ENCODE measurements at places on chromosomes 6 and 20. TPM values are rescaled to one million over a fixed set of nuclear protein-coding genes. Genes with fewer than 3 reads are reported as not detected.

Gene ARHGAP18
- 24.4 TPM for total RNA-seq

Gene GLP1R
- total RNA-seq, result not detected

GRCh38 chr20:62243906-62244515 is 5.7 kb downstream of the OSBPL2 start:
- DNase-seq, result no peak

DNA sequence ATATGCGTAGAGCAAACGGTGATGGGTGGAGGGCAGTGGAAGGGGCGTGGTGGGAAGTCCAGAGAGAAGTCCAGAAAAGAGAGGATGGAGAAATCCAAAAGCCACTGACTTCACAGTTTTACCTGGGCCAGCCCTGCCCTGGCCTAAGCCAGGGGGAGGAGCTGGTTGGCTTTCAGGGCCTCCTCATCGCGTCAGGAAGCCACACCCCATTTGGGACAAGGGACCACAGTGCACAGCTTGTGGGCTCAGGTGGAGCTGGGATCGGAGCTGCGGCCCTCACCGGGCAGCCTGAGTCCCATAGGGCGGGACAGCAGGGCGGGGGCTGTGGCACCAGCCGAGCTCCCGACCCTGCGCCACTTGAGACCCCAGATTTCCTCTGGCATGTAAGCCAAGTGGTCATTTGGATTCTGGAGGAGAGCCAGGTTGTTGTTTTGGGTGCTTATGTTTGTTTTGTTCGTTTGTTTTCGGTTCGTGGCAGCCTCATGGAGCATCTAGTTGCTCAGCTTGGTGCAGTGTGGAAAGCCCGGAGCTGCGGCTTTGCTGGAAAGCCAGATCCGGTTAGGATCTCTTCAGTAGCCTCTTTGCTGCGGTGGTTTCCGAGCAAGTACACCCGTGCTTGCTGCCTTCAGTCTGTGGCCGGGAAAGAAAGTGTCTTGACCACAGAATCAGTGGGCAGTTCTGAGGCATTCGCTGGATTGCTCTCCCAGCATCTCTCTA is 42.2 kb downstream of the RIOK1 start:
- no peak for DNase-seq

- no peak for DNase-seq
Observed at GRCh38 chr6:26155061-26155930, 68.1 kb downstream of the HFE start.

Gene CBLN4
- 0.32 TPM for total RNA-seq

- DNase-seq, result no peak
Observed at GRCh38 chr6:79613912-79614311, 17.2 kb upstream of the SH3BGRL2 start.

DNA sequence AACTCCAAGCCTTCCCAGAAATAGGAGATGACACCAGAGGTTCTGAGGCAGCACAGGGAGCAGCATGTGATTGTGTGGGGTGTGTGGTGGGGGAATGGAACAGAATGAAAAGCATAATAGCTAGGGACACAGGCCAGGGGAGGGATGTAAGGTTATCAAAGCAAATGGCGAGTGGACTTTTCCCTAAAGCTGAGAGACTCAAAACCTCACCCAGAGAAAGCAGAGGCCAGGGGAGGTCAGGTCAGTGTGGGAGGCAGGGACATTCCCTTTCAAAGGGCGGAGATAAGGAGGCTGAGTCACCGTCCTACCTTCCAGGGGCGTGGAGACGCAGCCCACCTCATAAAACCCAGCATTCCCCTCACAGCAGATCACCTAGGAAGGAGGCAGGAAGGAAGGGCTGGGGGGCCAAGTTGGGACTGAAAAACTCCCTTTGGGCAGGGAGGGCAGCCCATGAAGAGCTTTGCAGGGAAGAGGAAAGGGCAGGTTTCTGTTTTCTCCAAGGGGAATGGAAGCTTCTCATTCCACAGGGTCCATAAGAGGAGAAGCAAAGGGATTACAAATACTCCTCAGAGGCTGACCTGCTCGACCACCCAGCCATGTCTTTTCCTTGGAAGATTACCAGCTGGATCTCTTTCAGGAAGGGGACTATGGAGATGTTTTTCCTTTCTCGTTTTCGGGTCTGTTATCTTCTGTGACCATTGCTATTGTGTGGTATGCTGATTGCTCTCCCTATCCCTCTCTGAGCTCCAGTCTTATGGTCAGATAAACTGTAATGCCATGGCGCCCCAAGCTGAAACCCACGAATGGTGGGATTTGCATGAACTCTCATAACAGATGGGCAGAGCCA is 9.6 kb upstream of the LY6G5C start:
- no peak for DNase-seq

Gene C6orf163
- 3.1 TPM for total RNA-seq

DNA sequence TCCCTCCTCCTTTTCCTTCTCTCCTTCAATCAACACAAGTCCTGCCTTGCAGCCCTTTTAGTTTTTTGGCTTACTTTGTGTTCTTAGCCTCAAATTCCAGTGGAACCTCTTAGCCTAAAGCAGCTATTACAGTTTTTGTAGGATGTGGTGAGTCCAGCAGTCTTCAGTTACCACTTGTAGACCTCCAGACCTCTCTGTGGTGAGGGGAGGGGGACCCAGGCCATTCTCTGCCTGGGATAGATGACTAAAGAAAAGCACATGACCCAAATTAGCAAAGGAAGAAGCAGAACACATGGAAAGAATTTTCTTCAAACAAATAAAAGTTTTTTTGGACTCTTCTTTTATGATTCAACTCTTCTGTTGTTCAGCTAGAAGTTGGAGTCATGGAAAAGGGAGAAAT is 246.5 kb downstream of the HAO1 start:
- DNase-seq, result no peak

Gene LINC00237
- total RNA-seq, result not detected

DNA sequence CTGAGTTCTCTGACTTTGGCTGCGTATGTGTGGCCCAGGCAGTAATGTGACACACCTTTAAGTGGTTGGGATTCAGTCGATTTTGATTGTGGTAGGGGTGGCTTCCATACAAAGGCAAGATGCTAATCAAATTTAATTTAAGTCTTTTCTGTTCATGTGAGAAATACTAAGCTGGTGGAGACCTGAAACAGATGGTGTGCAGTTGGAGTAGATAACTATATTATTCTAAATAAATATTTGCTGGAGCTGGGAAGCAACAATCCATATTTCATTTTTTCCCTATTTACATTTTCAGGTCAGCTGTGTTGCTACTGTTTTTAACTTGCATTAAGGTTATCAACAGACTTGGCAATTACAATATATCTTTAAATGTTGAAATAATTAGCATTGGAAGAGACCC is 67.4 kb upstream of the C20orf144 start:
- no peak for DNase-seq

DNA sequence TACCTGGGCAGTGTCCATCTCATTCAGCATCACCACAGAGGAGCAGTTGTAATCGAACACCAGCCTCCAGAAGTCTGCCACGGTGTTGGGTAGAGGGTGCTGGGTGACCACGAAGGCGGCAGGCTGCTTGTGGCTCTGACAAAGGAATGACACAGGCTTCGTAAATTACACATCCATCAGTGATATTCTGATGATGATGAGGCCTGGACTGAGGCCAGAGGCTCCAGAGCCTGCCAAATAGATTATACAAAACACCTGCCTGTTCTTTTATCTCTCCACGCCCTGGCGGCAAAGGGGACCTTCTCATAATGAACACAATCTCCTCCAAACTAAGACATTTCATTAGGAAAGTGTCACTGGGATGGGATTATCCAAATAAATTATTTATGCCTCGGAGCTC is 480.2 kb upstream of the CHD6 start:
- no peak for DNase-seq

Gene ANKRD66
- not detected for total RNA-seq

DNA sequence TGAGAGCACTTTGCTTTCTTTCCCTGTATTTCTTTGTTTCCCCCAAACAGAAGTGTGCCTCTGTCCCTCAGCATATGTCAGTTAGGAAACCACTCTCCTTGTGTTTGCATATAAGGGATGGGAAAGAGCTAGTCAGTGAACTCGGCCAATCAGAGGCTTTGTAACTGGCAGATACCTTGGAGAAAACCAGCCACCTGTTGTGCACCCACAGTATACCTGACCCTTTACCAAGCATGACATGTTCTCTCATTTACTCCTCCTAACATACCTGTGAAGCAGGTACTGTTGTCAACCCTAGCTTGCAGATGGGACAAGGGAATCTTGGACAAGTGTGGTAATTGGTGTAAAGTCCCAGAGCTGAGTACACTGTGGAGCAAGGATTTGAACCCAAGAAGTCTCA is 96.1 kb upstream of the FAM8A1 start:
- DNase-seq, result no peak

DNA sequence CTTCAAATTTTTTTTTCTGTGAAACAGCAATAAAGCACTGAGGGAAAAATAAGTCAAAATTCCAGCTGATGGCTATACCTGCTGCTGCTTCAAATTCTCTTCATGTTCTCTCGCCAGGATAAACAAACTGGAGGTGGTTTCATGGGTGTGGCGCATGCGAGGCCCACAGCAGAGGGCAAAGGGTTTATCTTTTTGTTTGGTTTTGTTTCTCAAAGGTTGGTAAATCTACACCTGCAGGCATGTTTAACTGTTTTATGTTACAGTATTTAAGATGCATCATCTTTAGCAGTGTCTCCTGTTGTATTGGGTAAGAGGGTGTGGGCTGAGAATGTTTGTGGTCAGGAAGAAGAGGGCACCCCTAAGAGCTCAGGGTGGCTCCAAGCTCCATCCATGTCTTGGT is 342.2 kb downstream of the CDH26 start:
- DNase-seq, result no peak

- DNase-seq, result no peak
Observed at GRCh38 chr6:3870528-3870925, 21.4 kb downstream of the FAM50B start.

GRCh38 chr6:55941702-55942101 is 66.3 kb upstream of the BMP5 start:
- DNase-seq, result no peak

Gene TSBP1
- total RNA-seq, result not detected

Gene MATN4
- total RNA-seq, result not detected

DNA sequence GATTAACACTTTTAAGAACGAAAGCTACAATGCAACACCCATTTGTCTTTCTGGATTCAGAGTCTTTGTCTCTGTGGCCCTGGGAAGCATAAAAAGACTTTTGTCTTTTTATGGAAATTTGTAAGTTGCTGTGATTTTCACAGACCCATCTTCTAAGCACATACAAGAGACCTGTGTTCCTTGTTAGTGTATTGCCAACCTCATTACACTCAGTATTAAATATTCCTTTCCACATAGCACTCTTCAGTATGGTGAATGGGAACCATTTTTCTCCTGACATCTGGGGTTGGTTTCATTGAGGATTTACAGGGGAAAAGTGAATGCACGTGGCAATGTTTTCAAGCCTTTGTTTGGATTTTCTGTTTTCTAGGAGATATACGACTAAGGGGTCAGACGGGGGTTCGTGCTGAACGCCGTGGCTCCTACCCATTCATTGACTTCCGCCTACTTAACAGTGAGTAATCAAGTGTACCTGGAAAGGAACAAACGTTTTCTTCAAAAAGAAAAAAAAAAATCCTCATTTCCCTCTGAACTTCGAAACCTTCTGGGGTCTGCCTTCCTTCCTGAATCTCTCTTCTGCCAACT is 141.7 kb downstream of the MTFR2 start:
- DNase-seq, result no peak

GRCh38 chr6:145929037-145929633 is 35.0 kb downstream of the SHPRH start:
- DNase-seq, result no peak

GRCh38 chr20:60255866-60256265 is 297.6 kb downstream of the CDH26 start:
- peak; percentile 24 for DNase-seq

GRCh38 chr20:22241609-22242008 is 342.8 kb downstream of the FOXA2 start:
- DNase-seq, result no peak

DNA sequence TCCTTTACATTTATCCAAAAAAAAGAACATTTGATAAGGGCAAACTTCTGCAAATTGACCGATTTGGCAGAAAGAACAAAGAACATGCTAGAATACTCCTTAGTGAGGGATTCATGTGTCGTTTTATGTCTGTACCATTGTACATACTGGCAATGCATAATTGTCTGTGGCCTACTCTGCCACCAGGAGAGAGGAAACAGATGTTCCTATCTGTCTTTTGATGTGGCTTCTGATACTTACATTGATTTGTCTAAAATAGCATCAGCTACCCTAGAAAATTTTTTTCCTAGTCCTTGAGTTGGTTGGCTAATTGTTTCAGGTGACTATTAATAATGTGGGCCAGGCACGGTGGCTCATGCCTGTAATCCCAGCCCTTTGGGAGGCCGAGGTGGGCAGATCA is 654.1 kb downstream of the KIF16B start:
- no peak for DNase-seq

DNA sequence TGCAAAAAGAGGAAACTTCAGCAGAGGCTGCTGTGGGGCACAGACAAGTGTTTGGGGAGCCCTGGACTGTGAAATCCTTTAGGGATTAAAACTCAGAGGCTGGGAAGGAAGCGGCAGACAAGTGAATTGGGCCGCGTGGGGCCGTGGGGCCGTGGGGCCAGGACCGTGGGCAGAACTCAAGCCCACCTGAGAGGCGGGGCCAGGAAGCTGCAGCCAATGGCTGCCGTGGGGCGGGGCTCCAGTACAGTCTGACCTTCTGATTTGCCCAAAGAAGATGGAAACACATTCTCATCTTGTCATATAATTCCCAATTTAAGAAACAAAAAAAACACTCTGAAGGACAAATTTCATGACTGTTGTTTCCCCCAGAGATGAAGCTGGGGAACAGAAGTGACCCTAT is 55.4 kb downstream of the ANKRD60 start:
- no peak for DNase-seq

Gene SNRNP48
- 8.4 TPM for total RNA-seq

DNA sequence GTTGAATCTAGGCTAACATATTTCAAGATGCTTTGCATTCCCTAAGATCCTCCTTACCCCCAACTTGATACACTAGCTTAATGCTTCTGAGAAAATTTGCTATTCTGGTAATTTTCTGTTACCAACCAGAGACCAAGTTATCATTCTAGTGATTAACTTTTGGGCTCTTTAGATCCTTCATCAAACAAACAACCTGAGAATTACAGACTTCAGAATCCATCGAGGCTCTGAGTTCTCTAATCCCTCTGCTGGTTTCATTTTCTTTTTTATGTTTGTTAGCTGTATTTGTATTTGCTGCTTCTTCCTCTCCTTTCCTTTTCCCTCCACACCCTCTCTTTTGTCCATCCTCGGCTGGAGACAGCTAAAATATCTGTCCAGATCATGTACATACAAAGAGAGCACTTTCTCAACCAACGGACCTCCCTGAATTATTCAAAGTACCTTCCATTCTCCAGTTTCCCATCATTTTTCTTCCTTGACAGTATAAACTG is 98.7 kb upstream of the RIPOR2 start:
- DNase-seq, result no peak

Gene ANKRD60
- not detected for total RNA-seq

Gene ARMC12
- 0.58 TPM for total RNA-seq

Gene PNISR
- 66.4 TPM for total RNA-seq

Gene DUSP15
- total RNA-seq, result 0.77 TPM

Gene XKR7
- not detected for total RNA-seq

Measured in mesenteric fat pad (tissue), 1 donor.